Activated CD8-positive, alpha-beta memory T cell treated with anti-CD3 and anti-CD28 coated beads, Interleukin-2, amount 10 ng/mL, durations not matched to agents 7 days and 5 days (primary cell): ENCODE measurements at places on chromosomes 4 and X.

DNA sequence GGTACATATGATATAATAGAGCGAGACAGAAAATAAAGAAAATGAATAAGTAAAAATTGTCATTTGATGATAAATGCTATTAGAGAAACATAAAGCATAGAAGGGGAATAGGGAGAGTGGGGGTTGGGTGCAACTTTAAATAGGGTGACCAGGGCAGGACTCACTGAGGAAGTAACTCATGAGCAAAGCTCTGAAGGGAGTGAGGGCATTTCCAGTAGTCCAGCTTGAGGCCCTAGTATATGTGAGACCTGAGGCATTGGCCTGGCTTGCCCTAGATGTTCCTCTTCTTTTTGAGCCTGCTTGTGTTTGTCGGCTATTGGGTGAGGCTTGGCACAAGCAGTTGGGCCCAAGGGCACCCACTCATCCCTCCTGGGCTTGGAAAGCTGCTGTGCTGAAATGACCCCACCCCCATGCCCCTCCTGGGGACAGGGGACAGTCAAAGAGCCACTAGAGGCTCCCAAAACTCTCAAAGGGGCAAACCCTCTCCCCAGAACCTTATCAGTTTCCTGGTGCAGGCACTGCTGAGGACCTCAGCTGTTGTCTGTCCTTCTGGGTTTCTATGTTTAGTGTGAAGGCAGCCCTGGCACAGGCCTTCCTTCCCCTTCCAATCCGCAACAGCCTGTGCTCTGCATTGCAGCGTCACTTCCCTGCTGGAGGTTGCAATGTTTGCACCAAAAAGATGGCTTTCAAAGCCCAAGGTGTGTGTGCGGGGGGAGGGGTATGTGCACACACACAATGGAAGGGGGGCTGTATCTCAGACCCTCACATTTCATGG lies 40.1 kb downstream of the APLN start:
- no peak for DNase-seq

DNA sequence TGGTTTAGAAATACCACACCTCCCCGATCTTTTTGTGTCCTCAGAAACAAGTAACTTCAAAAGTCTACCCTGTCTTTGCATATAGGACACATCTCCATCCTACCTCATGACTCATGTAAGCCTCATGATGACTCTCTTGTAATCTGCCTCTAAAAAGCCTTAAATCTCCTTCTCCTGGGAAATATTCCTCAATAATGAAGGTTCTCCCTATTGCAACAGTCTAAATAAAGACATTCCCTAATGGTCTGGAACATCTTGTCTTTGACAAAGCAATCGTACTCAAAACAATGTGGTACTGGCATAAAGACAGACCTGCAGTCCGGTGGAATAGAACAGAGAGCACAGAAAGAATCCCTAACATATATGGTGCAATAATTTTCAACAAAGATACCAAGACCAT lies 257.7 kb downstream of the OPHN1 start:
- DNase-seq = no peak

DNA sequence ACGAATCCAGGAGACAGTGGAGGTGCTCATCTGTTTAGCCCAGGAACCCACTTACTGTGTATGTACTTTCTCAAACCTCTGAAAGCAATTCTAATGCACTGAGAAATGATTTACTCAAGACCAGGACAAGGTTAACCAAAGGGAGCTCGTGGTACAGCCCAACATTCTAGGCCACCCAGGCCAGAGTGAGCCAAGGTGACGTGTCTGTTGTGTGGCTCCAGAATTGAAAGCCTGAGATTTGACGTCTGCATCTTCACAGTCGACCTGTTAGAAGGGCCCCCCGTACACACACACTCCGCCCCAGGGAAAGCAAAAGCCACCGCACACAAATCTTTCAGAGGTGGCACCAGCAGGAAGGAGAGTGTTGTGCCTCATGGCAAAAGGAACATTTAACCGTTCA lies 2.3 kb downstream of the MAP3K15 start:
- DNase-seq = no peak

GRCh38 chrX:57977992-57978391 lies 67.7 kb upstream of the ZXDA start:
- no peak for DNase-seq

GRCh38 chr4:28287831-28288233 lies 1427.2 kb downstream of the STIM2 start:
- no peak for DNase-seq

- DNase-seq = no peak
Observed at GRCh38 chr4:154329268-154329868, 162.2 kb downstream of the DCHS2 start.

DNA sequence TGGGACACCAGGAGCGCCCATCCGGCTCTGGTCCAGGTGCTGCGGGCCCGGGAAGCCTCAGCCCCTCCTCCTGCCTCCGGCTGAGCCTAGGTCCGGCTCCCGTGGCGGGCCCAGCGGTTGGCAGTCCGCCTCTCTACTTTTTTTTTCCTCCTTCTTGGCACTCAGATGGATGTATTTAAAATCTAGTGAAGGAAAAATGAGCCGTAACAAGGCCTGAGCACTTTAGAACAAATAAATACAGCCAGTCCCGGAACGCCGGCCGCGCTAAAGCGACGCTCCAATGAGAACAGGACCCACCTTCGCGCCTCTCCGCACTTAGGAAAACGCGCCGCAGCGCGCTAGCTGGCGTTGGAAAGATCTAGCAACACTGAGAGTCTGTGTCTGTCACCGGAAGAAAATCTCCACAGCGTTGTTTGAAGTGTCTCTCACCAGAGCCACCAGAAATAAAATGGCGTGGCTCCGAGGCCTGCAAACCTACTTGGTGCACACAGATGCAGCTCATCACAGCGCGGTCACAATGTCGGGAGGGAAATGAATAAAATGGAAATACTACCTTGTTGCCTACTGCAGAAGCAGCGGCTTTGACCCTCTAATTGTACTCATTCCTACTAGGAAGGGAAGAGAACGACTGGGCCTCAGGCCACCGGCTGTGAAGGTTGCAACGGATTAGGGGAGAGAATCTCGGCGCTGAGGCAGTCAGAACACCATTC lies 4.7 kb downstream of the NEUROG2 start:
- DNase-seq = no peak

- DNase-seq = no peak
Observed at GRCh38 chr4:154004507-154005170, 215.8 kb upstream of the SFRP2 start.

DNA sequence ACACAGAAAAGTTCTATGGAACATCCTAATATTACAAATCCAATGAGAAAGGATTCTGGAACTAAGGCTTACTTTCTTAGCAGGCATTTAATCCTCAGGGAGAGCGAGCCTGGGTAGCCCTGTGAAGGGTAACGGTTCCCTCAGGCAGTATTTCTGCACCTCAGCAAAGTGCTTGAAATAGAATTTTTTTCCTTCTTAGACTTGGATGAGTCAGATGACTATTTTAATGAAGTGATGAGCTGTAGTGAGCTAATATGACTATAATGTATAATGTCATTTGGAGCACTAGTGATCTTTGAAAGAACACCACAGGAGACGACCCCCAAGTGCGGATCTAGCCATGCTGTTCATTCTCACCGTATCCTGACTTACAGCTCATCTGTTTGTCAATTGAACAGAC lies 493.0 kb upstream of the FAM241A start:
- DNase-seq = no peak

DNA sequence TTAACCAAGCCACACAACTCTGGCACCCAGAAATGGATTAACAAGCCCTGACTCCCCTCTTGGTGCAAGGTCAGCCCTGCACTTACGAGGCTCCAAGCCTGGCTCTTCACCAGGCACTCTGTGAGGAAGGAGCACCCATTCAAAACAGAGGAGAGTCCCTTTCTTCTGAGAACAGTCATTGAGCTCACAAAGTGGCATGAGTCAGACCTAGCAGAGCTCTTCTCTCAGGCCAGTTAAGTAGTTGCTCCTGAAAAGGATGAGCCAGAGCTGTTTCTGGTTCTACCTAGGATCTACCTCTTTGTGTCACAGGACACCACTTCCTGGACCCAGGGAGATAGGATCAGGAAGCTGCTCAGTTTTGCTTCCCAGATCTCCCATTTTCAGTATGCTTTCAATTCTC lies 48.2 kb downstream of the EVC2 start:
- no peak for DNase-seq

GRCh38 chrX:118872102-118872566 lies 48.5 kb downstream of the ZCCHC12 start:
- DNase-seq = no peak

GRCh38 chr4:52374877-52375276 lies 284.2 kb downstream of the USP46 start:
- no peak for DNase-seq

DNA sequence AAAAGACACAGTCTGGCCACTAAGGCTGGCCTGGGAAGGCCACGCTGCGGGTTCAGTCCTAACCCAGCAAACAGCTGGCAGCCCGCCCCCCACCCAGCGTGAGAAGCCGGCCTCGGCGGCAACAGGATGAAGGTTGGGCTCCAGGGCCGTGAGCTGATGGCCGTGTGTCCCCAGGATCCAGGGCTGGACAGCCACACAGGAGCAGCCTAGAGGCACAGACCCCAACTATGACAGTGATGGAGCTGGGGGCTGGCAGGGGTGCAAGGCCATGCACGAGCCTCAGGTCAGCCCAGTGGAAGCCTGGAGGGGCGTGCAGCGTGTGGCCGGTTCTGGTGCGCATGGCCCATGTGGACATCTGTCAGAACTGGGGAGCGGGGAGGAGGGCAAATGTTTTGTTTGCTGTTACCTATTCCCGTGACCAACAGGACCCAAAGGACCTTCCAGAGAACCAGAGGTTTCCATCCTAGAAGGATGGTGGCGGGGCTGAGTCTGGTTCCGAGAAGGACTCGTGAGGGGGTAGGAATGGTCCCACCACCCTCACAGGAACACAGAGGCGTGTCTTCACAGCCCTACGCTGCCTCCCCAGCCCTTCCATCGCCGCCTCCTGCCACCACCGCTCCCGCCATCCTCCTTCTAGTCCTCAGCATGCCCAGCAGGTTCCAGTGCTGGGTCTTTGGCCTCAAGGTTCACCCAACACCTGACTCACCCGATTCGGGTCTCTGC lies 46.5 kb downstream of the ZFYVE28 start:
- DNase-seq = no peak

GRCh38 chr4:126753592-126753991 lies 879.2 kb upstream of the INTU start:
- no peak for DNase-seq

DNA sequence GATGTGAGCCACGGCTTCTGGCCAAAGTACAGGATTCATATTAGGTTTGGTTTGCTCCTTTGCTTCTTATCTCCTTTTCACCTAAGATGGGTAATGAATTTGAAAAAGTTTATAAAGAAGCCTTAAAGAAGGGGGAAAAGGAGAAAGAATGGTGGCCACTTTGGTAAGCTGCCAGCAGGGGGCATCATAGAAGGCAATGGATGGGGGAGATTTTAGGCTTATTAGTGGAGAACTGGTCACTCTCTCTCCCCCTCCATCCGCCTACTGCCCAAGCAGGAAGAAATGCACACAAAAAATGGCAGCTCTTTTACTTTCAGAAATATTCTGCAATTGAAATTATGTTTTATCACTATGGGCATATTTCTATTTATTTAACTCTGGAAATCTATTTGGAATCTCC lies 32.0 kb downstream of the SPARCL1 start:
- DNase-seq = no peak

- DNase-seq = no peak
Observed at GRCh38 chr4:17713779-17714178, 67.6 kb downstream of the FAM184B start.

GRCh38 chrX:40530509-40530908 lies 50.3 kb upstream of the ATP6AP2 start:
- DNase-seq = no peak

GRCh38 chr4:147707892-147708672 lies 23.8 kb upstream of the ARHGAP10 start:
- DNase-seq = peak; percentile 53

- DNase-seq = no peak
Observed at GRCh38 chr4:91961504-91961903, 342.3 kb upstream of the GRID2 start.

- no peak for DNase-seq
Observed at GRCh38 chrX:153812220-153812619, 17.8 kb downstream of the SSR4 start.

DNA sequence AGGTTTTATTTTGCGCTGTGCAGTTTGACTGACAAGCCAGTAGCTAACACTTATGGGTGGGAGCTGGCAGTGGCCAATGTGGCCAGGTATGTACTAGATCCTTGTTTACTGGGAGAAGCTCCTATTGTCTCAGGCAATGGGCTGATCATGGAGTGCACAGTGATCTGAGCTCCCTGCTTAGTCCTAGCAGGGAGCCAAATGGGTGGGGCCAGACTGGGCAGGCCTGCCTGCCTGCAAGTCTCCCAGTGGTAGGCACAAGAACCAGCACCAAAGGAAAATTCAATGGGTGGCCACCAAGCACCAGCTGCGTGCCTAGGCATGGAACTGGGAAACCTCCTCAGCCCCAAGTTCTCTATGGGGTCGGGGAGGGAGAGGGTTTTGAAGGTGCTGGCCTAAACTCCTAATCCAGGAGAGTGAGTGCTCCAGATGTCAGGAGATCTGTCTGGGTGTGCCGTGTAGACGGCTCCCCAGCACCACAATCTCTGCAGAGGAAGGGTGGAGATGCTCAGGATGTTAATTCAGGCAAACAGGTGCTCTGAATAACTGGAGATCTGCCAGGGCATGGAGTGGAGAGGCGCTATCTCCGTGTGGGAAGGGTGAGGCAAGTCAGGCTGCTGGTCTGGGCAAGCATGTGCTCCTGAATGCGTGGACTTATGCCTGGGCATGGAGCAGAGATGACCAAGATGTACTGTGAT lies 48.2 kb downstream of the SPCS3 start:
- no peak for DNase-seq
